Uterus (tissue), 4 donors: ENCODE measurements at places on chromosomes 1 and 21. TPM values are rescaled to one million over a fixed set of nuclear protein-coding genes. Genes with fewer than 3 reads are reported as not detected.

DNA sequence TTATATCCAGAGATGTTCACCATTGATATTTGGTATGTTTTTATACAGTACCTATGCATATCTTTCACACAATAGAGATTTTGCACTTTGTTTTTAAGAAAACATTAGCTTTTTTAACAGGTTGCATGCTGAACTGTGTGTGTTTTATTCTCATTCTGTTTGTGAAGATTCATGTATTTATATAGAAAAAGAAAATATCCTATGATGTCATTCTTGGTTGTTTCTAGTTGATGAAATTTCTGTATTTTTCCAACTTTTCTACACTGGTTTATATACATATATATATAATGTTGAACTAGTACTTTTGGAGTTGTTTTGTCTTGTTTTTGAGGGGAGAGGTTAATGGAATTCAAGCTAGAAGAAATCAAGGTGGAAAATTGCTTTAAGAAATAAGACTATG is 143.8 kb downstream of the MATN1 start:
- no peak for DNase-seq

SLC5A9 gene
- total RNA-seq, result not detected

TCHH gene
- total RNA-seq, result not detected

LCE1C gene
- not detected for total RNA-seq

DNA sequence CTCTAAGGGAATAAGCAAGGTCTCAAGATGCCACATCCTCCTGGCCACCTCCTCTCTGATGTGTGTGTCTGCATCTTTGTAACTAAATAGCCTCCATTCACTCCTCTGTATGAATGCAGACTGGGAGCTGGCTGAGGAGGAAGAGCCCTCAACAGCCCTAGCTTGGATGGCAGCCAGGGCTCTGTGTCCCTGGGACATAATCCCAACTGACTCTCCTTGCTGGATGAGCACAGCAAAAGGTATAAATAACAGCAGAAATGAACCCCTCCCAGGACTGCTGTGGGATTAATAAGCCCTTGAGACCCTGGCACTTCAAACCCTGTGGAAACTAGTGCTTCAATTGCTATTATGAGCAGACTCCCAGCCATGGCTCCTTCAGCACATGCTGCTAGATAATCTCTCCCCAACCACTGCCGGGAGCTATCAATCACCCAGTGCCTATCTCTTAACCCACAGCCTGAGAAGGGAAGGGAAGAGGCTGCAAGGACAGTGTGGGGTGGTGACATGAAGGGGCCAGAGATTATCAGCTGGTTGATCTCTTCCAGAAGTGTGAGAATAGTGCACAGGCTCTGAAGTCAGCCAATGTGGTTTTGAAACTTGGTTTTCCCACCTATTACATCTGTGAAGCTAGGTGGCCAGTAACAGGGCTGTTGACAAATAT is 152.2 kb downstream of the TNR start:
- DNase-seq, result no peak

- DNase-seq, result no peak
Measured at GRCh38 chr1:216310776-216311175, 112.5 kb downstream of the USH2A start.

NTRK1 gene
- total RNA-seq, result 19.2 TPM

ABCG1 gene
- 22.6 TPM for total RNA-seq

DNA sequence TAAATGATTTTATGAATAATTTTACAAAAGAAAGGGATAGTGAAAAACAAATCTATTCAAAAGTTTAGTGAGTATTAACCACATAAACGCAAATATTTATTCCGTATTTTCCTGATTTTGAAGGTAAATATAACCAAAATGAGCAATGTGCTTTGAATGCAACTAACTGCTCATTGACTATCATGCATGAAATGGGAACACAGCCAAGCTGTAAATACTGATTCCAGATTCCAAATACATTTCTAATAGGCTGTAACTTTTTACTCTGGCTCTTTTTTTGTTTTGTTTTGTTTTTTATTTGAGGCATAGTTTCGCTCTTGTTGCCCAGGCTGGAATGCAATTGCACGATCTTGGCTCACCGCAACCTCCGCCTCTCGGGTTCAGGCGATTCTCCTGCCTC is 41.8 kb downstream of the SELENOF start:
- DNase-seq, result no peak

KCNH1 gene
- total RNA-seq, result not detected

DNA sequence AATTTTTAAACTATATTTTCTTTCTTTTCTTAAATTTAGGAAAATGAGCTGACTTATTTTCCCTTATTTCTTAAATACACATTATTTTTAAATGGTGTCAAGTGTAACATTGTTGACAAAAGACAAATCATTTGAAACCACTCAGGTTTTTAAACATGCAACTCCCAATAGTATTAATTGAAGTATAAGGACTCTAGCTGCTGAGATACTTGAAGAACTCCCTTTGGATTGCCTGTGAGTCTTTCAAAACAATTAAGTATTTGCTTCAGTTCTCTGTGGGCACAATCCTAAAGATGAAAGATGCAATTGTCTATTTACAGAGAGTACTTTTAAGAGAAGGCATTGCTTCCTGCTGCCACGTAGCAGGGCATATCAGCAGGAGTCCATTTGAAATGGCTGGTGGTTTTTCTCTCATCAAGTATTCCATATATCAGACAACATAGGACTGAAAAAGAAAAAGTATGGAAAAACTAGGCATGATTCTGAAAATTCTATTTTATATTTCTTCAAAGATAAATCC is 373.4 kb downstream of the NEGR1 start:
- no peak for DNase-seq

DNA sequence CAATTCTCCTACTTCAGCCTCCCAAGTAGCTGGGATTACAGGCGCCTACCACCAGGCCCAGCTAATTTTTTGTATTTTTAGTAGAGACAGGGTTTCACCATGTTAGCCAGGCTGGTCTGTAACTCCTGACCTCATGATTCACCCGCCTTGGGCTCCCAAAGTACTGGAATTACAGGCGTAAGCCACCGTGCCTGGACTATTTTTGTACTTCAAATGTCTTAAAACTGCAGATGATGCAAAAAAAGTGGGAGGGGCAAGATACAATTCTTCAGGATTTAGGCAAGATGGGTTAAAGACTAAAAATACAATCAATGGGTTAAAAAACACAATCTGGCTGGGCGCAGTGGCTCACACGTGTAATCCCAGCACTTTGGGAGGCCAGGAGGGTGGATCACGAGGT is 4.7 kb downstream of the SCAF4 start:
- DNase-seq, result no peak

- no peak for DNase-seq
Measured at GRCh38 chr1:230315099-230315498, 111.0 kb downstream of the PGBD5 start.

DNA sequence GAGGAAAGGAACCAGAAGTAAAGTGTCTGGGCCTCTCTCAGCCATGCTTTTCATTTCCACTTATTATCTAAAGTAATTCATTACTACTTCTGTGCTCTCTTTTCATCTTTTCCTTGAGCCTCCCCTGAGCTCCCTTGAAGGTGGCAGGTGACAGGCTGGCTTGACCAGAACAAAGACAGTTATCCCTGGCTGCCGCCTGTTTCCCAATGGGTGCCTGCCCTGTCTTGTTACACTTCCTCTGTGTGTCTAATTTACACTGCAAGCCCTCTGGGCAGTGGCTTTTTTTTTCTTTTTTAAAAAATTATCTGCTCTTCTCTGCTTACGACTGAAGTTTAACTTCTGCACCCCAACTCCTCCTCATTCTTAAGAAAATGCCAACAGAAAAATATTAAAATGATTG is 113.4 kb downstream of the NGF start:
- DNase-seq, result no peak

DNA sequence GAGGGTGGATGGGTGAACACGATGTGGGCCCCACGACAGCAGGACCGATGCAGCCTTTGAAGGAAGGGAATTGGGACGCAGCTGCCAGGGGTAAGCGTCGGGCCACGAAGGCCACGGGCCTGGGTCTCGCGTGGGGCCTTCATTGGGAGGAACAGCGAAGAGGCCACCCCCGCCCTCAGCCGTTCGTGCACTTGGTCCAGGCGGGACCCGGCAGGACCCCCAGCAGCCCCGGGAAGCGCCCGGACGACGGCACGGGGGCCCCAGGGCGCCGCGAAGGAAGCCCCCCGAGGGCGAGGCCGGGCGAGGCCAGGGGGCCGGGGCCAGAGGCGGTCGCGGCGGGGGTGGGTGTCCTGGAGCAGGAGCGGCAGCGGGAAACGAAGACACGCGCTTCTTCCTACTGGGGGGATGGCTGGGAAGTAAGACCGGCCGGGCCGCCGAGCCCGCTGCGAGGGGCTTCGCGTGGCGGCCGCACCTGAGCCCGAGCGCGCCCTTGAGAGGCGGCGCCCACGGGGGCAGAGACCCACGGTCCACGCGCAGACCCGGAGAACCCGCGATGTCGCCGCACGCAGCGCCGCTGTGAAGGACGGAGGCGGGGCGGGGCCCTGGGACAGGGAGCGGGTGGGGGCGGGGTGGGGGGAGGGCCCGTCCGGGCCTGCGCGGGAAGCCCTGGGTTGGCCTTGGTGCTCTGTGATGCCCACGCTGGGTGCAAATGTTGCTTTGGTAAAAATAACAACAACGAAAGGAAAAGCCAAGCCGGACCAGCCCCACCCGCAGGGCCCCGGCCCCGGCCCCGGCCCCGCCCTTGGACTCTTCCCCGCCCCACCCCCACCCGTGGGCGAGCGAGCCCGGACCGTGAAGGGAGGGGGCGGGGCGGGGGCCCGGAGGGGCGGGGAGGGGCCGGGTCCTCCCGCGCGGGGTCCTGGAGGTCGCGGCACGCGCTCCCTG is 56.0 kb upstream of the ADARB1 start:
- DNase-seq, result peak; percentile 39

MFAP2 gene
- 70.3 TPM for total RNA-seq

HCRTR1 gene
- not detected for total RNA-seq

ATP1A4 gene
- total RNA-seq, result 1.5 TPM

- no peak for DNase-seq
Measured at GRCh38 chr21:45859762-45860357, 121.7 kb upstream of the COL6A1 start.

KDM5B gene
- total RNA-seq, result 70.1 TPM

- no peak for DNase-seq
Measured at GRCh38 chr21:44408226-44408625, 47.1 kb upstream of the LRRC3 start.

GREM2 gene
- 2.1 TPM for total RNA-seq

ADORA1 gene
- total RNA-seq, result 3.0 TPM
